ENCODE measurements at places on chromosomes 2 and 18. TPM values are rescaled to one million over a fixed set of nuclear protein-coding genes. Genes with fewer than 3 reads are reported as not detected.

IL36B gene
- polyA plus RNA-seq = not detected

SRD5A2 gene
- 0.04 TPM for polyA plus RNA-seq

LOXL3 gene
- polyA plus RNA-seq = not detected

LINC00305 gene
- not detected for polyA plus RNA-seq

KCNJ3 gene
- polyA plus RNA-seq = 0.42 TPM

CCDC138 gene
- polyA plus RNA-seq = 5.5 TPM

PTPN4 gene
- 19.1 TPM for polyA plus RNA-seq

BOK gene
- polyA plus RNA-seq = 51.3 TPM

TMEM163 gene
- 2.0 TPM for polyA plus RNA-seq

XDH gene
- not detected for polyA plus RNA-seq

ADD2 gene
- 3.0 TPM for polyA plus RNA-seq

SPATA3 gene
- polyA plus RNA-seq = not detected

FSIP2 gene
- polyA plus RNA-seq = 2.1 TPM

GAL3ST2 gene
- not detected for polyA plus RNA-seq

TRABD2A gene
- 0.35 TPM for polyA plus RNA-seq

OBSL1 gene
- 137 TPM for polyA plus RNA-seq

AGXT gene
- not detected for polyA plus RNA-seq

NFU1 gene
- polyA plus RNA-seq = 49.2 TPM

ME2 gene
- polyA plus RNA-seq = 20.8 TPM

RBMS1 gene
- 68.4 TPM for polyA plus RNA-seq

SEMA4C gene
- 35.1 TPM for polyA plus RNA-seq

GNAL gene
- 2.1 TPM for polyA plus RNA-seq

CPLX4 gene
- not detected for polyA plus RNA-seq

SLC5A7 gene
- 0.24 TPM for polyA plus RNA-seq

HK2 gene
- 6.9 TPM for polyA plus RNA-seq

RNF152 gene
- polyA plus RNA-seq = 6.5 TPM

ANAPC1 gene
- polyA plus RNA-seq = 21.0 TPM

CCDC93 gene
- not detected for polyA plus RNA-seq

C2orf78 gene
- not detected for polyA plus RNA-seq

UBE2E3 gene
- polyA plus RNA-seq = 178 TPM

APOB gene
- not detected for polyA plus RNA-seq

CABYR gene
- polyA plus RNA-seq = not detected

RGPD3 gene
- polyA plus RNA-seq = not detected

SOWAHC gene
- polyA plus RNA-seq = 7.2 TPM

LAMA1 gene
- polyA plus RNA-seq = 2.8 TPM

EGR4 gene
- 0.11 TPM for polyA plus RNA-seq

CAPN14 gene
- polyA plus RNA-seq = not detected

KCNG2 gene
- polyA plus RNA-seq = 0.43 TPM

MLPH gene
- polyA plus RNA-seq = 0.51 TPM

AGPS gene
- 27.4 TPM for polyA plus RNA-seq

ITPRID2 gene
- polyA plus RNA-seq = 106 TPM

TUBA4B gene
- polyA plus RNA-seq = not detected

CTAGE1 gene
- not detected for polyA plus RNA-seq

NPHP1 gene
- polyA plus RNA-seq = 7.2 TPM

L3MBTL4 gene
- polyA plus RNA-seq = 1.6 TPM
